HepG2 (cell line): ENCODE measurements at places on chromosomes 16 and 17. TPM values are rescaled to one million over a fixed set of nuclear protein-coding genes. Genes with fewer than 3 reads are reported as not detected.

SCN4A gene
- 0.03 and 0.04 TPM in 2 replicates for polyA plus RNA-seq

VMO1 gene
- polyA plus RNA-seq: 0.13 TPM in 1 of 2 replicates, not detected in the other

NTN3 gene
- 0.09 and 0.29 TPM in 2 replicates for polyA plus RNA-seq

DNAAF1 gene
- 0.07 TPM in 1 of 2 replicates, not detected in the other for polyA plus RNA-seq

GSG1L2 gene
- polyA plus RNA-seq: not detected in 2 replicates

KCNH4 gene
- 0.01 and 0.04 TPM in 2 replicates for polyA plus RNA-seq

- DNase-seq: peak; percentile 23
Observed at GRCh38 chr16:66324815-66325515, 41.5 kb upstream of the CDH5 start.

DNA sequence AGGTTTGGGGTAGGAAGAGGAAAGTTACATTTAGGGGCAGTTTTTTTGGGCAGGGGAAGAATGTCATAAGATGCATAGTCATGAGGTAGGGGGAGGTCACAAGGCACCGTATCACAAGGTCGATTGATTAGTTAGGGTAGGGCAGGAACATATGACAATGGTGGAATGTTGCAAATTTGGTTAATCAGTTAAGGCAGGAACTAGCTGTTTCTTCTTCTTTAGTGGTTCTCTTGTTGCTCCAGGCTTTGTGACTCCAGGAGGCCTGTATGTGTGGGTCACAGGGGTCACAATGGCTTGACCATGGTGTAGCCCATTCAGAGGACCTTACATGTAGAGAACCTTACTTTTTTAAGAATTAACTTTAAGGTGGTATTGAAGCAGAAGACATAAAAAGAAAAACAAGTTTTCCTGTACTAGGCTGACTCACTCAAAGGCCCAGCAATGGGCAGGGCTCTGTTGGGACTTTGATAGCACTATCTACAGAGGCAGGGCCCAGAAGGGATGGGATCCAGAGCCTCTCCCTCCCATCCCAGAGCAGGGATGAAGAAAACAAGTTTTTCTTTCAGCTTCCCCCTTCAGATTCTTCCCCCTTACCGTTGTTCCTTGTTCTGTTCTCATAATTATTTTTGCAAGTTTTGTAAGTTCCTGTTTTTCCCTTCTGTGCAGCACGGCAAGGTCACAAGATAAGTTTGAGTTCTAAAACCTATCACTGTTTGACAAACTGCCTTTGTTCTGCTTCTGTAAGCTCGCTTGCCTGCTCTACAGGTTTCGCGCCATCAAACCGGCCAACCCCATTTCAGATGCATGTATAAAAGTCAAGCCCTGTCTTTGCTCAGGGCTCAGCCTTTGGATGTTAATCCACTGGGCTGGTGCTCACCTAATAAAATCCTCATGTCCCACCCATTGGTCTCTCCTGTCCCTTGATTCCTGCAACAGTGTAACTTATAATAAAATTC, 45.8 kb upstream of the ATF7IP2 start:
- DNase-seq: no peak

GRCh38 chr16:14501331-14502255, 128.5 kb downstream of the PARN start:
- DNase-seq: peak; percentile 92

GRCh38 chr17:79111097-79111496, 36.5 kb downstream of the ENGASE start:
- no peak for DNase-seq

DNA sequence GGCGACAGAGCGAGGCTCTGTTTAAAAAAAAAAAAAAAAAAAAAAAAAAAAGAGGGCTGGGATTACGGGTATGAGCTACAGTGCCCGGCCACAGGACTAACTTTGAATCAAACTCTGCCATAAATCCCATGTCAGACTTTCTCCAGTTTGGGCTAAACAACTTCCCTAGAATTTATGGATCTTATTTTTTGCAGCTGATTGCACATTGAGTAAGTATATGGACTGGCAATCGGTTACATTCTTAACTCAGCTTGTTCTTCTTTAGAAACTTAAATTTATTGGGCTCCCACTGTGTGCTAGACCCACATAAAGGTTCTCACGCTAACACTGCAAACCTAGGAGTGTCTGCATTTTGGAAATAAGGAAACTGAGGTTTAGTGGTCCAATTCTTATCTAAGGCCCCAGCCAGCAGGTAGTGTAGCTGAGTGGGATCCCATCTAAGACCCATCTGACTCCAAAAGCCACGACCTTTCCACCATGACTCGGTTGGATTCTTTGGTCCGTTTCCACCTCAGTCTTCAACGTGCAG, 718 bp upstream of the CBFB start:
- DNase-seq: no peak
